Stimulated activated CD4-positive, alpha-beta T cell treated with anti-CD3 and anti-CD28 coated beads, Interleukin-15, amount 100 ng/mL, for 24 hours (primary cell): ENCODE measurements at places on chromosomes 16 and 17.

GRCh38 chr17:55897301-55897700, 146.4 kb downstream of the PCTP start:
- DNase-seq, result no peak

DNA sequence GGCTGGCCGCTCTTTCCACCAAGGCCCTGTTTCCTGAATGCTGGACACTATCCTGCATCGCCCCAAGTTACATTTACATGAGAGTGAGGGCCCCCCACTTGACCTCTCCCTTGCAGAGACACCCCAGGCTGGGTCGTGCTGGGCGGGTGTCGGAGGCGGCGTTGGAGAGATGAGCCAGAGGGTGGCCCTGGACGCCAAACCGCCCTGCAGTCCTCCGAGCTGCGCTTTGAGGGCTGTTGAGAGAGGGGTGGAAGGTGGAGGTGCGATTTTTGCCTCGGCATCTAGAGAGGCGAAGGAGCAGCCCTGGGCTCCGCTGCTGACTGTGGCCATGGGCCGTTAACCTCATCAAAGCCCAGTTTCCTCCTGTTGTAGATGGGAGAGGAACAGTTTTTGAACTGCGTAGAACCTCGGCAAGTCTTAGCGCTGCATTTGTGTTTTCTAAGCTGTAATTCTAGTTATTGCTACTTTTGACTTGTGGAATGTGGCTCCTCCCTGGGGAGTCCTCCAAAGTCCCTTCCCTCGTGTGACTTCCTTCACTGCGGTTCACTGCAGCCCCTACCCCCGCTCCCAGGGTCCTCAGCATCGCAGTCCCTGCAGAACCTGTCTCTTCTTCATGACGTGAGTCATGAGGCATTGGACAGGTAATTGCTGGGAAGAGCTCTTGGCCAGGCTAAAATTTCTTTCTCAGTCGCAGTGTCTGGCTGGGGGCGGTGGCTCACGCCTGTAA, 986 bp upstream of the ELOB start:
- no peak for DNase-seq

GRCh38 chr17:74773871-74774286, 2.3 kb downstream of the NAT9 start:
- no peak for DNase-seq

DNA sequence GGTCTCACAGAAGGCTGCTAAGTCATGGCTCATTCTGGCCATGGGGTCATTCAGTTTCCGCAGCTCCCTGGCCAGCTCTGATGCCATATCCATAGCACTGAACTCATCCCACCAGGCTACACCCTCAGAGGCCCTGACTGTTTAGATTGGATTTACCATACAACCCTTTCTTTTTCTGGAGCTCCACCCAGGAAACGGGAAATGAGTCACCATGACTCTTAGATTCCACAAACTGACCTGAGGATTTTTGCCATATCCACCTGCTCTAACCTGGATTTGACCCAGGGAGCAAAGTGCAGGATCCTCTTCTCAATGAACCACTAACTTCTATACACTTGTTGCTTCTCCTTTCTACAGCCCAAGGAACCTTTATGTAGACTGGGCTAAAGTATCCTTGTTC, 20.3 kb upstream of the CALB2 start:
- DNase-seq, result no peak
